ENCODE measurements at places on chromosomes 12 and 14.

GRCh38 chr14:82159624-82160023 lies 626.0 kb upstream of the SEL1L start:
- DNase-seq = no peak

GRCh38 chr14:23804817-23805216 lies 148.8 kb upstream of the DHRS4 start:
- DNase-seq = no peak

DNA sequence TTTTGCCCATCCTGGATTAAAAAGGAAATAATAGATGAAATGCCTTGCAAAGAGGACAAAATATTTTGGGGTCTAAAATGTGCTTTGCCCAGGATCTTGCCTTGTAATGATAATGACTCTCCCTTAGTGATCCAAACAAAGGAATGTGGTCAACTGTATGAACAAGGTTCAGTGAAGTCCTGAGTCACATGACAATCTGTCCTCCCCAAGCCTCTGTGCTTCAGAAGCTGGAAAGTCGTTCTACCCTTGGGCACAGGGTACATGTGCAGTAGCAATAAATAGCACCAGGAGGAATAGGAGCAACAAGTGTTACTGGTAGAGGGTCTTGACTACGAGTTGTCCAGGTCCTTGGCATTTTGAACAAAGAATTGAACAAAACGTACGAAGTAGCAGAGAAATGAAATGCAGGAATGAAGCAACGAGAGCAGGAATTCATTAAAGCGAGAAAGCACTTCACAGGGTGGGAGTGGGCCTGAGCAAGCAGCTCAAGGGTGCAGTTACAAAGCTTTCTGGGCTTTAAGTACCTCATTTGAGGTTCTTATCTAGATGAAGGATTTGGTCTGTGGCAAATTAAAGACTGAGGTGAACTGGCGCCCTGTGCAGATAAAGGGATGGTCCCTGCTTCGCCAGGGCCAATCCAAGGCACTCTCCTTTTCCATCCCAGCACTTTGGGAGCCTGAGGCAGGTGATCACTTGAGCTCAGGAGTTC lies 65.8 kb downstream of the RESF1 start:
- no peak for DNase-seq

GRCh38 chr14:101365329-101366158 lies 195.8 kb upstream of the DIO3 start:
- DNase-seq = no peak

DNA sequence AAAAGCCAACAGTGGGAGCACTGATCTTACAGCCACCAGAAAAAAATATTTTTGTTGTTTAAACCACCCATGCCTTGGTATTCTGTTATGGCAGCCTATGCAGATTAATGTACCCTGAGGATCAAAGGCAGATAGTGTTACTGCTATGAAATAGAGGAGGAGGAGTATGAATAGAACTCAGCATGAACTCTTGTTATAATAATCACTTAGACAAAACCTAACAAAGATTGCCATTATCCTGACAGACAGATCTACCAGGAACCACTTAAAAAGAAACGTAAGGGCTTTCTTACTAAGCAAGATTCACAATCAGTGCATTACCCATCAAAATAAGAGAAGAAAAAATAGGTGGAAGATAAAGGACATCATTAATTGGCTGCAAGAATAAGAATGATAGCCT lies 558.3 kb downstream of the GALC start:
- no peak for DNase-seq

DNA sequence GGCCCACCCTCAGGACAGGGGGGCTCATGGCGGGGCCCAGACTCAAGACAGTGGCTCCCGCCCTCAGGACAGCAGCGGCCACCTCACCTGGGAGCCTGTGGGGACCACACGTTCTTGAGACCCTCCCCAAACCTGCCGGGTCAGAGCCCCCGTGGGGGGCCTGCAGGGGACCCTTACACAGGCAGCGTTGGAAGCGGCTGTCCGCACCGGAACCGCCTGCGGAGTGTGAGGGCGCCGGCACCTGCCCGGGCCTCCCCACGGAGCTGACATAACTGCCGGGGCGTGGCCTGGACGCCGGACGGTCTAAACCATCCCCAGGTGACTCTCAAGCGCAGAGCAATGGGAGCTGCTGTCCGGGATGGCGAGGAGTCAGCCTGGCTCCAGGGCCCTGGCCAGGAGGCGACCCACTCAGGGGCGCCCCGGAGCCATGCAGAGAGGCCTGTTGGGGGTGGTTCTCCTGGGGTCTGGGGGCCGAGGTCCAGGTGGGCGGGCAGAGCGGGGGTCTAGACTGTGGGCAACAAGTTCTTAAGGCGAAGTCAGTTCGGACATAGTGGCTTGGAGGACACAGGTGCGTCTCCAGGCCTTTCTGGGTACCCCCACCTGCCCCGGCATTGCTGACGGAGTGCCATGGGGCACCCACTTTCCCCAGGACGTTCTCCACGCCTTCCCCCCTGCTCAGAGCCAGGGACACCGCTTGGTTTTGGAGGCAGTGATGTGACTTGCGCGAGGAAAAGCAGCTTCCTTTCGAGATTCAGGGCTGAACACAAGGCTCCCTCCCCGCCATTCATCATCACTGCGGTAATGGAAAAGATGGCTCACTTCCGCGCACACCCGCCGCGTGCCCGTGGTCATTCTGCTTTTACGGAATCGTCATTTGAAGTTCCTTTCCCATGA lies 23.2 kb downstream of the GALNT9 start:
- DNase-seq = no peak

GRCh38 chr14:92586963-92587699 lies 73.5 kb downstream of the RIN3 start:
- no peak for DNase-seq

- DNase-seq = no peak
Measured at GRCh38 chr14:74596741-74597450, 15.1 kb downstream of the LTBP2 start.

- no peak for DNase-seq
Measured at GRCh38 chr12:6234906-6235305, 34.7 kb downstream of the CD9 start.

GRCh38 chr14:26344596-26344995 lies 253.2 kb downstream of the NOVA1 start:
- DNase-seq = no peak

DNA sequence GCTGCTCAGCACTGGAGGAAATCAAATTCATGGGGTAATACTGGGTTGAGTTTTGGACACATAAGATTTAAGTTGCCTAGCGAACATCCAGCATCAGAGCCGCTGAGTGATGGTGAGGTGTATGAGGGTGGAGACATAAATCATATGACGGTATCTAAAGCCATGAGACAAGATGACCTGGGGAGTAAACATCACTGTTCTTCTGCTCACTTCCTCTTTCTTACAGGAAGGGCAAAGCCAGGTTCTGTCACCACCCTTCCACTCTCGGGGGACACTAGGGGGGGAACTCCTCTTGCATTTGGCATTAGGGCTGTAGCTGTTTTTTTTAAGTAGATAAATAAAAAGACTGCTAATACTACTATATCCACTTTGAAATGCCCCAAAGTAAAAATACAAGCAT lies 24.0 kb downstream of the PRDM4 start:
- no peak for DNase-seq

- no peak for DNase-seq
Measured at GRCh38 chr12:68162374-68162773, 2.8 kb upstream of the IFNG start.

- DNase-seq = no peak
Measured at GRCh38 chr14:77051116-77051515, 22.6 kb upstream of the IRF2BPL start.

DNA sequence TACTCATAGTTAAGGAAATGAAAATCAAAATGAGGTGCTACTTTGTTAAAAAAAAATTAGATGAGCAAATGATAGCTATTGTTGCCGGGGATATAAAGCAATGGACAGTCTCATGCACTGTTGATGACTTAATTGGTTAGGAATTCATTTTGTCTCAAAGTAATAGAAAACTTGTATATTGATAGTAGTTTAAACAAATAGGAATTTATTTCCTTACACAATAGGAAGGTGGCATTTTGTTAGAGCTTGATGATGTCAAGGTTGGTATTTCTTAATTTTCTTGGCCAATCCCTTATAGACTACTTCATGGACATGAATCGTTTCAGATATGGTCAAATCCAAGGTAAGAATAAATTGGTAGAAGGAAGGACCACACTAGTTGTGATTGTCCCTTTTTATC lies 7.8 kb downstream of the PRPF39 start:
- no peak for DNase-seq

DNA sequence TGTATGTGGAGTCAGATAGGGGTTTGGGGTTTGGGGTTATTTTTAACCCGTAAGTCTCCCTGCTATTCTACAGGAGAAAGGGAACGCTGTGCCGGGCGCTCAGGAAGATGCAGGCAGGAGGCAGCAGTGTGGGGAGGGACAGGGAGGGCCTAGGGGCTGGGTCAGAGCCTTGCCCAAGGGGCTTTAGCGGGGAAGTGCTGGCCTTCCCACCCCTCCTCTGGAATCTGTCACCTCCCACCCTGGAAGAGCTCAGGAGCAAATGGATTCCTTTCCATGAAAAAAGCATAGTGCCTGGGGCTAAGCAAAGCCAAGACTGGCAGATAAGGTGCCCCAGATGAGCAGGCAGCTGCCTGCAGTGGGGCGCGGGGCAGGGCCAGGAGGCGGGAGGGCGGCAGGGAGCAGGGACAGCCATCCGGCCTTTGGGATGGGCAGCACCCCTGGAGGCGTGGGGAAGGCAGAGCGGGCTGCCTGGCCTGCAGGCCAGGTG lies 7.3 kb upstream of the INF2 start:
- DNase-seq = no peak

DNA sequence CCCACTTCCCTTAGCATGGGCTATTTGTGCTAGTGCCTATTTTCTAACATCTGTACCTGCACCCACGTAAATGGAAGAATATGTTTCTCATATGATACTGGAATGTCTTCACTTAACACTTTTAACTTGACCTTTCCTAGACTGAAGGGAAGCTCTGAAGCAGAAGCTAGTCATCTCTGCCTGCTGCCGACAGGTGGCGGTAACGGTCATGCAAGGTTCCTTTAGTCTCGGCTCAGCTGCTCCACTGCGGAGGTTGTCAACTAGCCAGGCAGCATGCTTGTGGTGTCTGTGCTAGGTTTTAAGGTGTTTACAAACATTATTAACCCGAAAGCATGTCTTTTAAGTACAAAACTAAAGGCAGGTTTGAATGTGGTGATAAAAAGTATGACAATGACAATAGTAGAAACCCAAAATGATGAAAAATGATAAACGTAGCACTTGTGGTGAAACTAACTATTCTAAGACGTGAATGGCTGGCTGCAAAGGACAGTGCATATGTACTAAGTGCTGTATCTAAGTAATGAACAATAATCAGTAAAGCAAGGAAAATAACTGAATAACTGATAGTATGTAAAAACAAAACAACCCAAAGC lies 117.2 kb downstream of the GRIN2B start:
- peak; percentile 66 for DNase-seq

GRCh38 chr12:1502379-1502720 lies 92.0 kb downstream of the FBXL14 start:
- no peak for DNase-seq

GRCh38 chr14:85401384-85401783 lies 128.6 kb upstream of the FLRT2 start:
- no peak for DNase-seq

Data from activated T-cell treated with anti-CD3 and anti-CD28 coated beads, Interleukin-2, amount 50 U/mL, for 48 hours (primary cell).